Panc1 (cell line): ENCODE measurements at places on chromosomes 5 and 9. TPM values are rescaled to one million over a fixed set of nuclear protein-coding genes. Genes with fewer than 3 reads are reported as not detected.

PCDHB15 gene
- total RNA-seq: 0.15 TPM

MEIKIN gene
- total RNA-seq: not detected

POLK gene
- total RNA-seq: 21.3 TPM

FGFR4 gene
- total RNA-seq: 7.5 TPM

GABBR2 gene
- 6.3 TPM for total RNA-seq
